Aorta (tissue), 5 donors: ENCODE measurements at places on chromosomes 3 and 15. TPM values are rescaled to one million over a fixed set of nuclear protein-coding genes. Genes with fewer than 3 reads are reported as not detected.

- H3K36me3 ChIP-seq, result no peaks in the 10 kb centered on the region
- H3K27me3 ChIP-seq, result no peaks in the 10 kb centered on the region
- no peak overlapping the region for H3K4me3 ChIP-seq
- H3K4me1 ChIP-seq, result no peaks in the 10 kb centered on the region
- no peak overlapping the region for H3K27ac ChIP-seq
Observed at GRCh38 chr3:81871358-81872155, 110.1 kb upstream of the GBE1 start.

GRCh38 chr3:113629584-113630421, 66.6 kb downstream of the USF3 start:
- DNase-seq, result no peak
- H3K4me1 ChIP-seq, result no peaks in the 10 kb centered on the region
- H3K36me3 ChIP-seq, result no peaks in the 10 kb centered on the region

GRCh38 chr3:129599607-129600006, 6.9 kb downstream of the PLXND1 start:
- H3K4me3 ChIP-seq, result no peak overlapping the region
- H3K27me3 ChIP-seq, result no peaks in the 10 kb centered on the region

DNA sequence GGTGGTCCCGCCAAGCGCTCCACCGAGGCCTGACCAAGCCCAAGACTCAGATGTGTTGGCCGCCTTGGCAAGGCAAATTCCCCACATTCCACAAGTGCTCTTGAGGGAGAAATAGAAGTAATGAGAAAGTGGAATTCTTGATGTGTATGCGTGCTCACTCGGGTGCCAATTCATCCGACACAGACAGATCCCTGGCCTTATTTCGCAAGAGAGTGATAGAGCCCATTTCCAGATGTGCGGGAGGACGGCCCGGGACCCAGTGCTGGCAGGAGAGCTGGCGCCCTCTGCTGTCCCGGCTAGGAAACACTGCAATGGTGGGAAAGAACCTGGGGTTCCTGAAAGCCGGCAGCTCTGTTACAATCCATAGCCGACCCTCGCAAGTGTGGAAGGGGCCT, 76.0 kb downstream of the HMG20A start:
- no peaks in the 10 kb centered on the region for H3K27me3 ChIP-seq
- no peak overlapping the region for H3K4me3 ChIP-seq
- H3K4me1 ChIP-seq, result no peaks in the 10 kb centered on the region
- peak; percentile 95 for DNase-seq

- H3K27me3 ChIP-seq, result no peaks in the 10 kb centered on the region
- H3K4me1 ChIP-seq, result peaks cover 18% of the 10 kb centered on the region
- DNase-seq, result no peak
- peak overlapping the region; percentile 61 for H3K27ac ChIP-seq
- no peaks in the 10 kb centered on the region for H3K36me3 ChIP-seq
Observed at GRCh38 chr3:124281453-124282316, 289.8 kb upstream of the ROPN1 start.

- no peaks in the 10 kb centered on the region for H3K27me3 ChIP-seq
- DNase-seq, result no peak
- no peaks in the 10 kb centered on the region for H3K36me3 ChIP-seq
- H3K4me1 ChIP-seq, result no peaks in the 10 kb centered on the region
Observed at GRCh38 chr3:125123451-125124305, 67.9 kb upstream of the HEG1 start.

DNA sequence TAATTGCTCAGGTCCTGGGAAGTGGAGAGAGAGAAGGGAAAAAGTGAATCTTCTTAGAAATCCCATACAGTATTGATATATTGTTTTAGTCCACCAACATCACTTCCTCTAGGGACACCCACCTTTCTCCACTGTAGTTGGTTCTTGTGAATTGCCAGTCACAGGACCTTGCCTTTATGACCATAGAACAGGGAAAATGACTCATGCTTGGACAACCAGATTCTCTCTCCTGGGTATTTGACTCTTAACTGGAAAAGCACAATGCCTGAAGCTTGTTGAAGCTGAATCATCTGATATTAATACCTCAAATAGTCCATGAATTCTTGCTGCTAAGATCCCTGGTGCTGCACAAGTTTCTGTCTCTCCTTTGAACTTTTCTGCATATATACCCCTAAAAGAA, 32.5 kb upstream of the DCLK3 start:
- no peak for DNase-seq
- H3K36me3 ChIP-seq, result no peaks in the 10 kb centered on the region
- H3K27ac ChIP-seq, result no peak overlapping the region
- H3K4me3 ChIP-seq, result no peak overlapping the region
- no peaks in the 10 kb centered on the region for H3K4me1 ChIP-seq

DNA sequence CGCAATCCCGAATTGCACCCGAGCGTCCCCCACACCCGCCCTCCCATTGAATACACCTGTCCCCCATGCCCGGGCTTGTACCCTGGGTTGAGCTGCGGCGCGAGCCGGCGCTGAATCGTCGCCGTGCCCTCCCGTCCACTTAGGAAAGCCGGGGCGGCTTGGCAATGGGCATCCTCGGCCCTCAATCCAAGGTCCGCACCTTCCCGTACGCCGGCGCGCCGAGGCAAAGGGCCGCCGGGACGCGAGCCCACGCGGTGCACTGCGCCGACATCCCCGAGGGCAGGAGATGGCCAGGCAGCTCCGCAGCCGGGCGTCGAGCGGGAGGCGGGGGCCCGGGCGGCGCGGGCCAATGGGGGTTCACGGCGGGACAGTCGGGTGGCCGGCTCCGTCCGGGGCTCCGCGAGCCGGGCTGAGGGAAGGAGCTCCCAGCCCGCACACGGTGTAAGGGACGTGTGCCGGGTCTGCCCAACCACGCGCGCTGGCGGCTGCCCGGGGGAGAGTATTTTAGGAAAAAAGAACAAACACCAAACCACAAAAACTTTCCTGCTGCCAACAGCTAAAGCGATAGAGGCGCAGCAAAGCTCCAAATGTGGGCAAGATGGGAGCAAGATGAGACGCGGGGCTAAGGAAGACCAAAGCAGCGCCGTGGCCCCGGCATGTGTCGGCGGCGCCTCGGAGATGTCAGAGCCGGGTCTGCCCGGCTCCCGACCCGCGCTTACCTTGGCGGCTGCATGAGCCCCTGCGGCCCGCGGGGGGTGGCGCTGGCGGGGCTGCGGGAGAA, 621 bp downstream of the RGMA start:
- DNase-seq, result peak; percentile 83
- no peaks in the 10 kb centered on the region for H3K4me1 ChIP-seq
- H3K36me3 ChIP-seq, result no peaks in the 10 kb centered on the region
- H3K4me3 ChIP-seq, result peak overlapping the region; percentile 35

- DNase-seq, result no peak
- no peaks in the 10 kb centered on the region for H3K27me3 ChIP-seq
- no peak overlapping the region for H3K4me3 ChIP-seq
- no peak overlapping the region for H3K27ac ChIP-seq
- no peaks in the 10 kb centered on the region for H3K36me3 ChIP-seq
Observed at GRCh38 chr15:41936155-41936554, 36.2 kb downstream of the EHD4 start.

- H3K27me3 ChIP-seq, result no peaks in the 10 kb centered on the region
- DNase-seq, result no peak
- H3K36me3 ChIP-seq, result no peaks in the 10 kb centered on the region
- H3K27ac ChIP-seq, result peak overlapping the region; percentile 17
Observed at GRCh38 chr3:146542978-146543377, 1.4 kb downstream of the PLSCR1 start.

GRCh38 chr3:64321747-64322146, 96.5 kb upstream of the PRICKLE2 start:
- no peak overlapping the region for H3K27ac ChIP-seq
- no peak for DNase-seq
- no peak overlapping the region for H3K4me3 ChIP-seq
- H3K4me1 ChIP-seq, result no peaks in the 10 kb centered on the region
- H3K27me3 ChIP-seq, result no peaks in the 10 kb centered on the region
- no peaks in the 10 kb centered on the region for H3K36me3 ChIP-seq

GRCh38 chr15:67267951-67268941, 13.7 kb downstream of the IQCH start:
- H3K4me3 ChIP-seq, result no peak overlapping the region
- H3K27me3 ChIP-seq, result no peaks in the 10 kb centered on the region
- no peaks in the 10 kb centered on the region for H3K36me3 ChIP-seq

- no peaks in the 10 kb centered on the region for H3K27me3 ChIP-seq
- H3K4me1 ChIP-seq, result no peaks in the 10 kb centered on the region
- no peaks in the 10 kb centered on the region for H3K36me3 ChIP-seq
- DNase-seq, result no peak
- H3K27ac ChIP-seq, result no peak overlapping the region
Observed at GRCh38 chr3:109098079-109098644, 19.8 kb downstream of the MORC1 start.

- no peaks in the 10 kb centered on the region for H3K36me3 ChIP-seq
- H3K27me3 ChIP-seq, result no peaks in the 10 kb centered on the region
- H3K4me3 ChIP-seq, result peak overlapping the region; percentile 82
Observed at GRCh38 chr3:184155644-184156521, 706 bp downstream of the DVL3 start.

DNA sequence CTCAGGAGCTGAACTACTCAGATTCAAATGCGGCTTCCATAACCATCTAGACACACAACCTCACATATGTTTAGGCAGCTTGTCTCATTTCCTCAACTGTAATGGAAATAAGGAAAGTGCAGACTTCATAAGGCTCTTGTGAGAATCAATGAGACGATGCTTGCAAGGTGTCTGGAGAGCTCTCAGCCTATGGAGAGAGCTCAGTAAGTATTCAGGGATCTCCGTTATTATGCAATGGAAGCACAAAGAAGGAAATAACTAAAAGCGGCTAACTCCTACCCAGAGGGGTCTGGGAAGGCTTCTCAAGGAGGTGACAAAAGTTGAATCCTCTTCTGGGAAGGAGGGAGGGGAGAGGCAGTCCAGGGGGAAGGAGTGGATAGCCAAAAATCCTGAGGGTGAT, 50.1 kb upstream of the LIPC start:
- no peaks in the 10 kb centered on the region for H3K27me3 ChIP-seq
- H3K4me1 ChIP-seq, result no peaks in the 10 kb centered on the region
- DNase-seq, result no peak

RHOV gene
- 0.30 TPM for total RNA-seq

SPINK8 gene
- total RNA-seq, result not detected

TNNC1 gene
- total RNA-seq, result 4.7 TPM

SLC28A2 gene
- total RNA-seq, result not detected

BUB1B gene
- total RNA-seq, result 0.84 TPM

TLR9 gene
- 0.81 TPM for total RNA-seq
